Activated CD4-positive, alpha-beta memory T cell treated with anti-CD3 and anti-CD28 coated beads, Interleukin-2, amount 10 ng/mL, durations not matched to agents 7 days and 5 days (primary cell): ENCODE measurements at places on chromosomes 16 and 17.

DNA sequence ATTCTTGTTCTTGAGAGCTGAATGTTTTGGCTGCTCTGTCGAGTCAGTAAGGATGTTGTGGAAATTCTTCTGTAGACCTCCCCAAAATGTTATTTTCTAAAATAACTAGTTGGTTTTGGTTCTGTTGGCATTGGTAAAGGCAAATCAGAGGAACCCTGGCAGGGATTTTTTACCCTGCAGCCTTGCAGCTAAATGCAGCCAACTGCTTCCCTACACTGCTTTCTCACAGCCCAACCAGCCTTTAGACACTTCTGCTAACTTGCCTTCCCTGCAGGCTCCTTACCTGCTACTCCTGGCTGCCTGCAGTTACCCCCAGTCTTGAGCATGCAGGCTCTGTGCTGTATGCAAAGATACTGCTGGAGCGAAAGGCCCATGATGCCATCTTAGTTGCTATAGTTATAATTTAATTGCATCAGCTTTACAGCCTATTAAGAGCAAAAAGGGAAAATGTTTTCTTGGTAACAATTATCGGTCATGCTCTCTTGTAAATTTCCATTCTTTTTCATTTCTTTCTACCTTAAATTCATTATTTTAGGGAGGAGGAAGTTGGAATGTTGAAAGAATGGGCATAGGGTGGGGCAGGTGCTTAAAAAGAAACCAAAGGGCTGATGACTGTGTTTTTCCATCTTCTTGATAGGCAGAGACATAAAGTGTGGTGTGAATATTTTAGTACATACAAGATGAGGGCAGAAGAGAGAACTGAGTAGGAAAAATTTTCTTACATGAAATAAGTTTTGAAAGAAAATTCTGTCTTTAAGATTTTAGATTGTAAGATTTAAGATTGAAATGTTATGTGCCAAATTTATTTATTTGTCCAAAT, 20.0 kb downstream of the NUP93 start:
- H3K36me3 ChIP-seq: peaks cover 44% of the 10 kb centered on the region
- H3K27me3 ChIP-seq: no peaks in the 10 kb centered on the region
- peaks cover 4% of the 10 kb centered on the region for H3K4me1 ChIP-seq
- no peak overlapping the region for H3K27ac ChIP-seq

DNA sequence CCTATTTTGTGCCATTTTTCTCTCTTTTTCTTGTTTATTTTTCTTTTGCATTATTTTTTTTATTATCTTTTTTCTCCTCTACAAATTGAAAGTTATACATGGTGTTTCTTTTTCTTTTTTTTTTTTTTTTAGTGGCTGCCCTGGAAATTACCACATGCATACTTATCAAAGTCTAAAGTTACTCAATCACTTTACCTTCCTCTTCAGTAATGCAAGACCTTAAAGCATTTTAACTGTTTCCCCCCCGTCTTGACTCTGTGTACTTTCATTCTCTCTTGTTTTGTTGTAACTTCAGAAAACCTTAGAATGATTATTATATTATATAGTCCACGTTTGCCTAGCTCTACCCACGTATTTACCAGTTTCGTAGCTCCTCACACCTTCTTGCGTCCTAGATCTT, 33.3 kb upstream of the SMPD3 start:
- no peak overlapping the region for H3K4me3 ChIP-seq
- peaks cover 5% of the 10 kb centered on the region for H3K27me3 ChIP-seq
- no peaks in the 10 kb centered on the region for H3K36me3 ChIP-seq
- no peaks in the 10 kb centered on the region for H3K4me1 ChIP-seq
- no peak for DNase-seq

- no peak overlapping the region for H3K27ac ChIP-seq
- DNase-seq: no peak
- no peaks in the 10 kb centered on the region for H3K27me3 ChIP-seq
- peaks cover 46% of the 10 kb centered on the region for H3K36me3 ChIP-seq
- no peak overlapping the region for H3K4me3 ChIP-seq
These were observed 59.6 kb downstream of the SMG6 start for GRCh38 chr17:2243953-2244352.

- DNase-seq: no peak
- H3K36me3 ChIP-seq: no peaks in the 10 kb centered on the region
- H3K27ac ChIP-seq: no peak overlapping the region
- no peak overlapping the region for H3K4me3 ChIP-seq
These were observed 20.1 kb upstream of the SLC46A1 start for GRCh38 chr17:28426081-28426519.

DNA sequence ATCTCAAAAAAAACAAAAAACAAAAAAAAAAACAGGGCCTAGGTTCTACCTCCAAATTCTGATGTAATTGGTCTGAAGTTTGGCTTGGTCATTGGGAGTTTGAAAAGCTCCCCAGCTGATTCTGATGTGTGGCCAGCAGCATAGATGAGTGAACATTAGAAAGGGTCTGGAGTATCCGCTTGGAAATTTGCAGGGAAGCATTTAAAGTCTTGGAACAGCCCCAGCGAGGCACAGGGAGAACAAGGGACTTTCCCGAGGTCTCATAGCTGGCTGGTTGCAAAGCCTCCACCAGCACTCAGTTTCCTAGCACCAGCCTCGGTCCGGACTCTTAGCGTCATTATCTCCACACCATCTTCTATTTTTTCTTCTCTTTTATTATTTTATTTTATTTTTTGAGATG, 70.8 kb downstream of the RAB11FIP4 start:
- H3K27me3 ChIP-seq: no peaks in the 10 kb centered on the region
- H3K4me3 ChIP-seq: no peak overlapping the region
- peaks cover 4% of the 10 kb centered on the region for H3K4me1 ChIP-seq
- no peak overlapping the region for H3K27ac ChIP-seq
- no peak for DNase-seq
- no peaks in the 10 kb centered on the region for H3K36me3 ChIP-seq

GRCh38 chr16:35319536-35320192, 1860.3 kb downstream of the TP53TG3F start:
- H3K36me3 ChIP-seq: no peaks in the 10 kb centered on the region
- H3K4me1 ChIP-seq: no peaks in the 10 kb centered on the region
- H3K27ac ChIP-seq: no peak overlapping the region
- DNase-seq: no peak
- no peaks in the 10 kb centered on the region for H3K27me3 ChIP-seq

GRCh38 chr17:50087246-50087911, 7.8 kb upstream of the PDK2 start:
- no peak overlapping the region for H3K27ac ChIP-seq
- H3K36me3 ChIP-seq: no peaks in the 10 kb centered on the region
- DNase-seq: peak; percentile 83
- H3K4me1 ChIP-seq: no peaks in the 10 kb centered on the region
- H3K27me3 ChIP-seq: no peaks in the 10 kb centered on the region
- H3K4me3 ChIP-seq: no peak overlapping the region

- H3K27me3 ChIP-seq: no peaks in the 10 kb centered on the region
- H3K4me3 ChIP-seq: no peak overlapping the region
- no peak for DNase-seq
- H3K36me3 ChIP-seq: peaks cover 85% of the 10 kb centered on the region
- peaks cover 28% of the 10 kb centered on the region for H3K4me1 ChIP-seq
- H3K27ac ChIP-seq: no peak overlapping the region
These were observed 17.7 kb downstream of the BRD7 start for GRCh38 chr16:50351116-50351515.

DNA sequence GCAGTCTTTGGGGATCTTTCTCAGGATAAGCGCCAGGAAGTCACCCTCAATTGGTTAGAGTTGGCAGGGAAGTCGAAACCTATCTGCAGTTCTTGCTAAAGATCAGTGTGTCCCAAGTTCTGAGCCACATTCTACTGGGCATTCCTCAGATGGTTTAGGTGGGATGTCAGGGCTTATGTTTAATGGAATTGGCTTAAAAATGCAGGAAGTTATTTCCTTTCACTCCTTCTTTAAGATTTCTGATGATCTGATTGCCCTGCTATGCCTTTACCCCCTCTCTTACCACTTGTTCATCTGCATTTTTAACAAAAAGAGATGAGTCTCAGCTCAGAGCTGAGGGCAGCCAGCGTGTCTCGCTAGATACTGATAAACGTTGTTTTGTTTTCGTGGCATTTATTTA, 30.8 kb downstream of the FOXL1 start:
- H3K4me1 ChIP-seq: peaks cover 8% of the 10 kb centered on the region
- no peak overlapping the region for H3K4me3 ChIP-seq
- no peak for DNase-seq
- H3K27ac ChIP-seq: no peak overlapping the region
- peaks cover 6% of the 10 kb centered on the region for H3K27me3 ChIP-seq

- no peak overlapping the region for H3K27ac ChIP-seq
- no peak for DNase-seq
- H3K36me3 ChIP-seq: peaks cover 11% of the 10 kb centered on the region
- H3K4me3 ChIP-seq: no peak overlapping the region
- no peaks in the 10 kb centered on the region for H3K27me3 ChIP-seq
- peaks cover 16% of the 10 kb centered on the region for H3K4me1 ChIP-seq
These were observed 53.1 kb downstream of the HS3ST3B1 start for GRCh38 chr17:14353861-14354474.

- DNase-seq: no peak
- H3K4me1 ChIP-seq: no peaks in the 10 kb centered on the region
- H3K27me3 ChIP-seq: no peaks in the 10 kb centered on the region
These were observed 4.1 kb downstream of the CSF3 start for GRCh38 chr17:40019140-40019991.

DNA sequence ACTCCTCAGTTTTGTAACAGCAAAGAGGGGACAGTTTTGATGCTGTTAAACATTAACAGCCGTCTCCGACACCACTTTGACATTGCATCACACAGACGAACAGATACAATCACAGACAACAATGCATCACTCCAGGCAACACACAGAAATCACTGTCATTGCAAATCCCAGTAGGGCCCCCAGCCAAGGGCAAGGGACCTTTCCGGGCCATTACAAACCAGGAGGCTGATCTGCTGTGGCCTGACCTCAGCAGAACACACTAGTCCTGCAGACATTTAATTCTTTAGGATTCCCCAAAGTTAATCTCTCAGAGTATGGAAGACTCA, 136.2 kb upstream of the RCVRN start:
- no peak for DNase-seq
- no peak overlapping the region for H3K4me3 ChIP-seq
- no peaks in the 10 kb centered on the region for H3K27me3 ChIP-seq
- H3K27ac ChIP-seq: no peak overlapping the region
- H3K36me3 ChIP-seq: no peaks in the 10 kb centered on the region
- H3K4me1 ChIP-seq: no peaks in the 10 kb centered on the region

DNA sequence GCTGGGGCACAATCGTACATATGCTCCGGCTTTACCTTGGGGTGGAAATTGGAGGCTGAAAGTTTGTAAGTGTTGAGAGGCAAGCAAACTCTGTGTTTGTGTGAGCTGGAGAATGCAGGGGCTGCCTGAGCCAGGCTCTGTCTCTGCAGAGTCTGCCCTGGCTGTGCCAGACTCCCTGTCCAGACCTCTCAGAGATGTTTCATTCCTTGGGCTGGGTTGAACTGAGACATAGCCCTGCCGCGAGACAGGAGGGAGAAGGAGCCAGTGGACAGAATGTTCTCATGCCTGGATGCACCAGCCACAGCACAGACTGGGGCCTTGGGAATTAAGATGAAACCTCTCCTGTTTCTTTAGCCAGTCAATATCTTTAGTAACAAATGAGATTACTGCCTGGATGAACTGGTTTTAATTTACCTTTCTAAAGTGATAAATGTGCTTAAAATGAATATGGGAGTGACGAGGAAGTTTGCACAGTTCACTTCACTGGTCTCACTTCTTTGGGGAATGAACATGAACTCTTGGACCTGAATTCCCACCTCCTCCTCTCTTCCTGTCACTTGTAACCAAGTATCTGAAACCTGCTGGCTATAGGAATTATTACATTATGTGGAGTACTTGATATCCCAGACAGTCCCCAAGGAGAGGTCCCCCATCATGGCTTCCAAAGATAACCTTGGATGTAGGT, 40.1 kb downstream of the YPEL2 start:
- DNase-seq: no peak
- H3K4me1 ChIP-seq: peaks cover 70% of the 10 kb centered on the region
- peaks cover 14% of the 10 kb centered on the region for H3K36me3 ChIP-seq
- H3K27ac ChIP-seq: peak overlapping the region; percentile 55

DNA sequence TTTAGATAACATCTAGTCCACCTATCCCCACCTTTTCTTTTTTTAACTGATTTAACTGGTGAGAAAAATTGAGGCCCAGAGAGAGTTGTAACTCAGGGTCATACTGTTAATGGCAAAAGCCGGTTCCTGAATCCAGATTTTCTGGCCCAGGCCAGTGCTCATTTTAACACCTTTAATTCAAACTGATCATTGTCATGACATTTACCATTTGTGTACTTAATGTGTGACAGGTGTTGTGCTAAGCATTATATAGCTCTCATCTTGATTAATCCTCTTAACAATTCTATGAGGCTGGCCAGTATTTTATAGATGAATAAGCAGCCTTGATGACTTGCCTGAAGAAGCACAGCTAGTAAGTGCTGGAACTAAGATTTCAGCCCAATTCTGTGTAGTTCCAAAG, 14.4 kb downstream of the RHOT1 start:
- no peak overlapping the region for H3K4me3 ChIP-seq
- no peak overlapping the region for H3K27ac ChIP-seq
- no peak for DNase-seq
- H3K27me3 ChIP-seq: no peaks in the 10 kb centered on the region
- H3K36me3 ChIP-seq: peaks cover 32% of the 10 kb centered on the region
- peaks cover 1% of the 10 kb centered on the region for H3K4me1 ChIP-seq

DNA sequence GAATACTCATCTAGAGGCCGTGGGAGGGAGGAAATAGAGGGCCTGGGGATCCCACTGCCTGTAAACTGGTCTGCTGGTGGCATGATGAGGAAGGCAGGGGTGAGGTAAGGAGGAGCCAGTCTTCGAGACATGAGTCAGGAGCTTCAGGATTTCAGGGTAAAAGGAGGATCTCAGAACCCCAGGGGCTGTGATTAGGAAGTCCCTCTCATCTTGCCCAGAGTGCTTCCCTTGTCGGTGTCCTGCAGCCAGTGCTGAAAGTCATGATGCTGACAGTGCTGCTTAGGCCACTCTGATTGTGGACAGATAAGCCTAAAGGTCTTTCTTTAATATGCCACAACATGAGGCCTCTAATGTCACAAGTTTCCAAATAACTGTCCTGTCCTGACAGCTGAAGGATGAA, 29.6 kb downstream of the COG4 start:
- no peak overlapping the region for H3K4me3 ChIP-seq
- peaks cover 14% of the 10 kb centered on the region for H3K4me1 ChIP-seq
- no peak for DNase-seq
- no peaks in the 10 kb centered on the region for H3K27me3 ChIP-seq
- no peak overlapping the region for H3K27ac ChIP-seq
- peaks cover 54% of the 10 kb centered on the region for H3K36me3 ChIP-seq

- H3K36me3 ChIP-seq: no peaks in the 10 kb centered on the region
- no peak for DNase-seq
- H3K27ac ChIP-seq: no peak overlapping the region
- peaks cover 33% of the 10 kb centered on the region for H3K27me3 ChIP-seq
These were observed 11.6 kb upstream of the MPHOSPH6 start for GRCh38 chr16:82181461-82182185.

DNA sequence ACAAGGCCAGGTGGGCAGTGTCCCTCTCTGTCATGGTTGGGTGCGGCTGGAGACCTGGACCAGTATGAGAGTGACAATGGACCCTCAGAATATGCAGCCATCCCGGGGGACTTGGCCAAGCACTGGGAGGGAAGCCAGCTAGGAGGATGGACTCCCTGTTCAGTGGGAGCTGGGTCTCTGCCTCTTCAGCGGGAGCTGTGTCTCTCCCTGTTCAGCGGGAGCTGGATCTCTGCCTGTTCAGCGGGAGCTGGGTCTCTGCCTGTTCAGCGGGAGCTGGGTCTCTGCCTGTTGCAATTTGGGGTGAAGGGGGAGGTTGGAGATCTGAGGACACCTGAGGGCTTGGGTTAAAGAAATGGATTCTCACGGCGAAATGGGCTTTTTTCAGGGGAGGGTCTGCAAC, 3.8 kb upstream of the PRSS33 start:
- no peak overlapping the region for H3K27ac ChIP-seq
- no peaks in the 10 kb centered on the region for H3K4me1 ChIP-seq
- H3K4me3 ChIP-seq: no peak overlapping the region
- DNase-seq: no peak

- no peaks in the 10 kb centered on the region for H3K36me3 ChIP-seq
These were observed 1.7 kb downstream of the ATP2A1 start for GRCh38 chr16:28879841-28880588.
